ENCODE measurements at places on chromosomes 11 and 22.
A peak's percentile ranks its signal among the peaks of the same experiment; 100 is the strongest.

DNA sequence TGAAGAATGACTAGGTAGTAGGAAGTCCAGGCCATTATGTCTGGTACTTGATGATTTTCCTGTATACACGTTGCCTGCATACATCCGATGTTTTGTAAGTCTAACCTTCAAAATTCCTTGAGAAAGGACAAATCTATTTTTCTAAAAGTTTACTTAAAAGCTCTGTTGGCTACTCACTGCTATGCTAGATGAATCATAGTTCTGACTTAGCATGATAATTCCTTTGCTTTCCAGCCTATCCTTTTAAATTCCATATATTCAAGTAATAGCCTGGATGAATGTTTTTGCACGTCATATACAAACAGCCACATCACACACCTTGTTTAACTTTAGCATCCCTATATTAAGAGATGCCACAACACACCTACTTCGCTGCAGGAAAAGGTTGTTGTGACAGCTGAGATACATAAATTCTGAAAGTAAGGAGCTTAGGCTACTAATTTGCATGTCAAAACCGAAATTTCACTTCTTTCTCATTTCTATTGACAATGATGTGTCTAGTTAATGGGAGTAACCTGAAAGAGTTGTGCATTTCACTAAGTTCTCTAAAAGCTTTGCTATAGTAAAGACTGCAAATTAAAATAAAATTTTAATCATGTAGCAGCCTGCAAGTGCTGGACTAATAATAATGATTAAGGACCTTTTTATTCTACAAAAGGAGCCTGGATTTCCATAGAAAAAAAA, 1116.4 kb downstream of the JRKL start:
- no peak for DNase-seq

DNA sequence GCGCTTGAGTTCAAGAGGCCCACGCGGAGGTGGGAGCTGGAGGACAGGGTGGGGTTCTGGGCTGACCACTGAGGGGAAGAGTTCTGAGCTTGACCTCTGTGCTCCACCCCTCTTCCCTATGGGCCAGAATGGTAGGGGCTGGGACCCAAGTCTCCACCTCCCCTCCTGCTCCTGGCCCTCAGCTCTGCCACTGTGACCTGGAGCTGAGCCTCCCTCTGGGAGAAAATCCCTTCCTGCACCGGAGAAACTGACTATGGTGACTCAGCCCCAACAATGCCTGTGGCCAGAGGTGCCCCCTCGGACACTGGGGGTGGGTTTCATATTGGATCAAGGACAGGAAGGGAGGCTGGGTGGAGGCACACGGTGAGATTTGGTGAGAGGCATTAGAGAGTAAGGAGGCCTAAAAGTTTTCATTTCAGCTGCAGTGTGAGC, 23.0 kb downstream of the RELT start:
- DNase-seq, result no peak

DNA sequence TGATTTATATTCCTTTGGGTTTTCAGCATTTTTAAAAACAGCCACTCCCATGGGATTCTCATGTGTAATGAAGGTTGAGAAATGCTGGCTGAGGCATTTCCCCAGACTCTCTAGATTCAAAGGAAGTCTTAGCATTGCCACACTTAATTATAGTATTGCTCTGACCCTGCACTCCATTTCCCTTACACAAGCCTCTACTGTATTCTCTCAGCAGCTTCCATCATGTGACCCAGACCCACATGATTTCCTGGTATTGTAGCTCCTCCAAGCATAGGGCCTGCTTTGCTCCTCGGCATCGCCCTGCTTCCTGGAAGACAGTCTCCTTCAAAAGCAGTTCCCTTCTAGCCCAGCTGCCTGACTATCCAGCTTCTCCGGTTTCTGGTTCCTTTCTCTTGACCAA, 261.5 kb downstream of the LARGE1 start:
- DNase-seq, result peak; percentile 63

- peak; percentile 86 for DNase-seq
Measured at GRCh38 chr11:59802639-59803176, 7.9 kb downstream of the MRPL16 start.

DNA sequence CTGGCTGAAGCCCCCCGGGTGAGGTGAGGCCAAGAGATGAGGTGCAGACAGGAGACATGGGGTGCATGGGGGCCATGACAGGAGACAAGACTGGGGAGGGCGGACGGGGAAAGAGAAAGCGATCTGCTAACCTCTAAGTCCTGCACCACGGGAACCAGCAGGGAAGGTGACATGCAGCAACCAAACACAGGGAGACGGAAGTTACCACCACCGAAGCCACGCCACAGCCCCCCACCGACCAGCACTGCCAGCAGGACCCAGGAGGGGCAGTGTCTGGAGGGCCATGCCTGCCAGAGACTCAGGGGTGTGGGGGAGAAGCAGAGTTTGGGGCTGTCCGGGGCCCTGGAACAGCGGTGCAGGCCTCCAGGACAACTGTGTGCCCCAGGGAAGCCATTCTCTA, 14.1 kb upstream of the RASL10A start:
- no peak for DNase-seq

- DNase-seq, result no peak
Measured at GRCh38 chr22:47848184-47848920, 1085.9 kb downstream of the TBC1D22A start.

- DNase-seq, result peak; percentile 93
Measured at GRCh38 chr11:45180848-45181192, 34.4 kb downstream of the PRDM11 start.

- no peak for DNase-seq
Measured at GRCh38 chr22:23527971-23528740, 51.9 kb downstream of the IGLL1 start.

DNA sequence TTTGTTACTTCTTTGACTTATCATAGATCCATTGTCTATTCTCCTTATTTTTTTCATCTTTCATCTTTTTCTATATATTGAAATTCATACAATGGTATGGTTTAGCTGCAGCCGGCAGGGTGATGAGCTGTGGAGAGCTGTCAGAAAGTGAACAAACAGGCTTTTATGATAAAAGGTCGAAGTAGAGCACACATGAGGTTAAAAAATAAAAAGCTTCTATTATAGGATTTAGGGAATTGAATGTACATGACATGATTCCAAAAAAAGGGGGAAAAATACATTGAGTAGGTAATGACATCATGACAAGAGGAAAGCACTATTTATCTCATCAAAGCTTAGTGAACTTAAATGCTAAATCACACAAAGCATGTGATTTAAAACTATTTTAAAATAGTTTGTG, 884.8 kb downstream of the METTL15 start:
- no peak for DNase-seq

GRCh38 chr22:29125844-29126243, 53.0 kb downstream of the KREMEN1 start:
- no peak for DNase-seq

DNA sequence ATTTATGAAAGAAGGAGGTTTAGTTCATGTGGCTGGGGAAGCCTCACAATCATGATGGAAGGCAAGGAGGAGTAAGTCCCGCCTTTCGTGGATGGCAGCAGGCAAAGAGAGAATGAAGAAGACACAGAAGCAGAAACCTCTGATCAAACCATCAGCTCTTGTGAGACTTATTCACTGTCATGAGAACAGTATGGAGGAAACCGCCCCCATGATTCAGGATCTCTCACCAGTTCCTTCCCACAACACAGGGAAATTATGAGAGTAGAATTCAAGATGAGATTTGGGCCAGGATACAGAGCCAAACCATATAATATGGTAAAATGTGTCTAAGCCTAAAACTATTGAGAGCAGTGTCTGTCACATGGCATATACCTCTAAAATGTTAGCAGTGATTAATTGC, 503.8 kb upstream of the CCDC179 start:
- DNase-seq, result no peak

- no peak for DNase-seq
Measured at GRCh38 chr11:16880184-16880801, 133.9 kb downstream of the PLEKHA7 start.

GRCh38 chr11:94666792-94667721, 99.9 kb downstream of the PIWIL4 start:
- DNase-seq, result no peak

DNA sequence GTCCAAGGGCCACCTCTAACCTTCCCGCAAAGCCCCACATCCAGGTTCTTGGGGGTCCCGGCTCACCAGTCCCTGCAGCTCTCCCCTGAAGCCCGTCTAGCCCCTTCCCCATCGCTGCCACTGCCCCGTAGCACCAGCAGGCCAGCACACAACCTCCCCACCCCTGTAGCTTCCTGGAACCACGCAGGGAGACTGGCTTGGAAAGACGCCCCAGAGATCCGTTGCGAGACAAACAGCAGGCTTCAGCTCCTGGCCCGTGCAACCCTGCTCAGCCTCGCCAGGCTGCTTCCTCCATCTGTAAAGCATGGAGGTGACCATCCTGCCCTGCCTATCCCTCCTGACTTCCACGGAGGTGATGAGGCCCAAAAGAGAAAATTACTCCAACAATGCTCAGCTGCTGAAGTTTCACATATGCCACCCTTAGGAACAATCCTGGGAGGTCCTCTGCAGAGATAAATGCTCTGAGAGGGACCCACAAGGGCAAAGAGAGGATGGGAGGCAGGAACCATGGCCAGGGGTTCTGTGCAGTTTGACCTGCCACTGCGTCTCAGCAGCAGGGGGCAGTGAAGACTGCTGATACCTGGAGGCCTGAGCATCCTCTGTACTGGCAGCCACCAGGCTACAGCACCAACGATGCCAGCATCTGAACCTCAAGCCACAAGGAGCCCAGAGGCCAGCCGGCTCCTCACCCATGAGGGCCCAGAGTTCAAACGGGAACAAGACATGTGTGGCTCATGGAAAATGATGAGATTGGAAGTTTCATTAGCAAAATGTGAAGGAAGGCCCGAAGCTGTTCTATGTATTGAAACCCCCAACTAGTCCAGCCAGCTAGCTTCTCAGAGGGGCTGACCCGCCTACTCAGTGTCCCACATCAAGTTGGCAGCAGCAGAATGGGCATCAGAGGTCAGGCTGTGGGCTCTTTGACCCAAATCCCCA, 16.1 kb downstream of the DGCR2 start:
- DNase-seq, result no peak

DNA sequence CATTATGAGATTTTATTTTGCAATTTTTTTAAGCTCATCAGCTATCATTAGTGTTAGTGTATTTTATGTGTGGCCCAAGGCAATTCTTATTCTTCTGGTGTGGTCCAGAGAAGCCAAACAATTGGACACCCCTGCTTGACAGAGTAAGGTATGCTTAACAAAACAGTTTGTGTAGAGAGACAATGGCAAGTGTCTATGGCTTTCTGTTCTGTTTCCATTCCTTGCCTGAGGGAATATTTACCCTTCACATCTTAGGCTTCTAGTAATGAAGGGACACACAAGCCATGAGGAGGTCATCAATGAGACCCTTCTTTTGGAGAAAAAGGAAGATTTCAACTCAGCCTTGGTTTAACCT, 1278.4 kb upstream of the TENM4 start:
- no peak for DNase-seq

- DNase-seq, result no peak
Measured at GRCh38 chr11:64887234-64887756, 8.9 kb upstream of the EHD1 start.

DNA sequence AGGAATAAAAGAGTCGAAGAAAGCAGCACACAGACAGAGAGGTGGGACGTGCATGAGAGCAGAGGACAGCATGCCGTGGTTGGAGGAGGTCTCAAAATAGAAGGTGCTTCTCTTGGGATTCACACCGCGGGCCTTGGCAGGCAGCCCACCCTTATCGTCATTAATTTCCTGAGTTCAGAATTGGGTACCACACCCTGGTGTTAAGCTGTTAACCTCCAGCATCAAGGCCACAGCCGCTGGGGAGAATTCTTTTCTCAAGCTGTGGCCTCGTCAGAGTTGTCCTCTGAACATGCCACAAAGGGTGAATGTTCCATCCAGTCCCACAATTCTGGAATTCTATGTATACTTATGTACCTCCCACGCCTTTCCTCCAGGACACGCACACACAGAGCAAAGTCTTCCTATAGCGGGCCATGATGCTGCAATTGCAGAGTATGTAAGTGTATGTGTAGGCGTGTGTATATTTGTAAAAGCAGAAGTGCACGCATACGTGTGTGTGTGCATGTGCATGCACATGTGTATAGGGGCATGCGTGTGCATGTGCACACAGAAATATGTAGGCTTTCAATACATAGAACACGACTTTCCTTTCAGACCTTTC, 39.0 kb downstream of the ADAMTS8 start:
- DNase-seq, result no peak

DNA sequence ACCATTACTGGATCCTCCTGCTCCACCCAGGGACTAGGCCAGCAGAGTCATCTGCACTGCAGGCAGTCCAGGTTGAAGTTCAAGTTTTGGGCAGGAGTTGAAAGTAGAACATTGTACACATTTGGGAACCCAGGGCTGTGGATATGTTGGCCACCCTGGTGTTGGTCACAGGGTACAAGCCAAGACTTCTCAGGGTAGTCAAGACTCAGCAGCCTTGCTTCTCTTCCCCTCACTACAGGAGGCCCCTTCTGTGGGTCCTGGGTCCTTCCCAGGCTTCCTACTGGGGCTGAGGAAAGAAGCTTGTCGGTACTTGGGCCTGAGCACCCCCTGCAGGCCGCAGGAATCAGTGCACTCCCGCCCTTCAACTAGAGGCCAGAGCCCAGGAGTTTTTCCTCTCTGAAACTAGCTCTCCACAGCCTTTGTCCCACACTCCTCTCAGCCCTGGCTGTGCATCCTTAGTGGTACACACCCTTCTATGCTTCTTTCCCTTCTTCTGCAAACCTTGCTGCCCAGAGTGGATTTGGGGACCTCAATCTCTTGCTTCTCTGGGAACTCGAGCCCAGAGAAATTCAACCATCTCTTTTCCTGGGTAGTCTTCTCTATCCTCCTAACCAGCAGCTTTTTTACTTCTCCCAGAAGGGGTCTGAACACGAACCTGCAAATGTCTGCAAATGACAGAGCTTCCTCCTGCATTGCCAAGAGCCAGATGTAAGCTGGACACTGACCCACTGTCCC, 2.6 kb upstream of the HPX start:
- peak; percentile 82 for DNase-seq

DNA sequence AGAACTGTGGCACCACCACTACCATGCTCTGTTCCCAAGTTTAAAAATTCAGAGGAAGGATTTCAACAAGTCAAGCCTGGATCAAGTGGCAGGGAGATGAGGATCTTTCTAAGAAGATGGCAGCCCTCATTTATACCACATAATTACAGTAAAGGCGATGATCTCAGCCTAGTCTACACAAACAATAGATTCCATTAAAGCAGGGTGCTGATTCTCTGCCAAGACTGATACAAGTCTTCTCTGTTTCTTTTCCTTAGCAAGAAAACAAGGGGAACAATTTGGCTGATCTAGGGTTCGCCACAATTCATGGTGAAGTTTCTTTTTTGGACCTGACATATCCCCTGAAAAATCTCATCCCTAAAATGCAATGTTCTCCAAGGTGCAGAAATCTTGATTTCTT, 73.9 kb downstream of the PPFIBP2 start:
- no peak for DNase-seq
